Amygdala (tissue), 56 donors: ENCODE measurements at places on chromosomes 5 and 9.

DNA sequence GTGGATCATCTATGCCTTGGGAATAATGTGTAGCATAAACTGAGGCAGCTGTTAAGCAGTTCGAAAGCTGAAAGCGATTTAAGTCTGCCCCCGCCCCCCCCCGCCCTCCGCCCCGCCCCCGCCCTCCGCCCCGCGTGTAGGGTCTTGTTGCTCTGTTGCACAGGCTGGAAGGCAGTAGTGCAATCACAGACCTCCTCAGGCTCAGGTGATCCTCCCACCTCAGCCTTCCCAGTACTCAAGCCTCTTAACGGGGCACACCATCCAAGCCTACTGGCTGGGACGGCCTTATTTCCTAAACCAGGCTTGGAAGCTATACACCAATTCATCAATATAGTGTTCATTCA lies 945 bp downstream of the ANKDD1B start:
- no peak for DNase-seq

GRCh38 chr9:38066914-38067858 lies 1.8 kb downstream of the SHB start:
- no peak for DNase-seq

DNA sequence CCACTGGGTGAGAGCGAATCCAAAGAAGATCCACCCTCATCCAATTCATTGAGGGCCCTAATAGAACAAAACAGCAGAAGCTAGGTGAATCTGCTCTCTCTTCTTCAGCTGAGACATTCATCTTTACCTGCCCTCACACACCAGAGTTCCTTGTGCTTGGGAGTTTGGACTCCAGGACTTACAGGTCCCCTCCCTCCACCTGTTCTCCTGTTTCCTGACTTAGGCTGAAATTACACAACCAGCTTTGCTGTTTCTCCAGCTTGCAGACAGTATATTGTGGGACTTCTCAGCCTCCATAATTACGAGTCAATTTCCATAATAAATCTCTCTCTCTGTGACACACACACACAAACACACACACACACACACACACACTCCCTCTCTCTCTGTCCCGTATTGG lies 19.1 kb downstream of the TMEM171 start:
- no peak for DNase-seq

- DNase-seq: no peak
Observed at GRCh38 chr5:82982846-82983245, 94.3 kb downstream of the TMEM167A start.

GRCh38 chr9:112754578-112754977 lies 4.0 kb downstream of the SNX30 start:
- DNase-seq: no peak

- DNase-seq: no peak
Observed at GRCh38 chr5:53478411-53479044, 1.9 kb upstream of the FST start.

DNA sequence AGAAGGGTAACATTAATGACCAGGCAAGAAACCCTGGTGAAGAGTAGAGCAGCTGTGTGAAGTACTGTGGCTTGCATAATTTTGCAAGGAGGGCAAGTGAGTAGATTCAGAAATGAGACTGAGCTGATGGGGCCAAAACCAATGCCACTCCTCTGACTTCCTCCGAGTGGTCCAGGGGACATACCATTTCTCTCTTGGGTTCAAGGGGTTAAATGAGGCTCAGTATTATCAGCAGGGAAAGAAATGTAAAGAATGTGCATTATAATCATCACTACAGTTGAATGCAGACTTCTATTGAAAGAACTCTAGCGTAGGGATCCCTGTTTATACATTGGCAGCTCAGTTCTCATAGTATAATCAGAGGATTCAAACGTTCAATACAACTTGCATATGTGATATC lies 9.9 kb downstream of the POLR3G start:
- no peak for DNase-seq

GRCh38 chr5:146646441-146646840 lies 130.5 kb upstream of the GPR151 start:
- no peak for DNase-seq

GRCh38 chr5:115389034-115389798 lies 92.8 kb upstream of the CCDC112 start:
- DNase-seq: no peak

DNA sequence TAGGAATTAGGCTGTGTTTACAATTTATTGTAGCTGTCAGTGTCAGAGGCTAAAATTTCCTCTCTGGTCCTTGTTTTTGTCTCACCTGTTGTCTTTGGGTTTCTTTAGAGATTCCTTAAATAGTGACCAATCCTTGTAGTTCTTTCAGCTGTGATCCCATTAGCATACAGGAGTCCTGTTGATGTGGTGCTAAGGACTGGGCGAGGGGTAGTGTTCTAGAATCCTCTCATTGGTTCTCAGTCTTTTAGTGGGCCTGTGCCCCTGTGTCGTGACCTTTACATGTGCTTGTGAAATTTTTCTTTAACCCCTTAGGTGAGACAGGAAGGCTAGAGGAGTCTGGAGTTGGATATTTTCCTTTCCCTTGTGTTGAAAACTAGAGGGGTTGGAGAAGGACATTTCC lies 51.2 kb downstream of the ZNF618 start:
- DNase-seq: no peak

GRCh38 chr5:143002459-143003327 lies 232.5 kb downstream of the ARHGAP26 start:
- no peak for DNase-seq

GRCh38 chr5:42811591-42812446 lies at the start of gene SELENOP:
SELENOP (minus strand) TSS chr5:42811892; CDS start chr5:42808353, 3,539 bp downstream.
- DNase-seq: no peak

- DNase-seq: no peak
Observed at GRCh38 chr5:170821257-170821800, 37.8 kb downstream of the GABRP start.

DNA sequence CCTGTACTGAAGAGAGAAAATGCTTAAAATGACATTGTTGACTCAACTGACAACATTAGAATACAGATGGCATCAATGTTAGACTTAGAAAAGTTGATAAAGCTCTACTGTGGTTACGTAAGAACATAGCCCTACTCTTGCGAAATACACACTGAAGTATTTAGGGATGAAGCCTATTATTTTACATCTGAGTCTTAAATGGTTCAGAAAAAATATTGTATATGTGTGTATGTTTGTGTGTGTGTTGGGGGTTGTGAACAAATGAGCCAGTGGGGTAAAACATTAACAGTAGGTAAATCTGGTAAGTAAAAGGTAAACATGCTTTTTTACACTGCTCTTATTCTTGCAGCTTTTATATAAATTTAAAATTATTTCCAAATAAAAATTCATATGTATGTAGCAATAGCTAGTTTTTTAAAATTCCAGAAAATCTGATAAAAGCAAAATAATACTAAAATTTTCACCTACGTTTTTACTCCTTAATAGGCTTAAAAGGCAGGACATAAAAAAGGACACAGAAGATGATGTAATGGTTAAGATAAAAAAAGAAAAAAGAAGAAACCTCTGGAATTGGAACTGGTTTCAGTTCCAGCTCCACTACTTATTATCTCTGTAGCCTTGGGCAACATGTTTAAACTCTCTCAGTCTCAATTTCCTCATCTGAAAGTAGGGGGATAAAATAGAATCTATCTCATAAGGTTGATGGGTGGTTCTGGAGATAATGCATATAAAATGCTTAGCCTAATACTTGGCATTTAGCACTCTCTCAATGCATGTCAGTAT lies 44.3 kb downstream of the GARNL3 start:
- no peak for DNase-seq

GRCh38 chr5:169307646-169308045 lies 6.7 kb upstream of the SLIT3 start:
- DNase-seq: no peak

DNA sequence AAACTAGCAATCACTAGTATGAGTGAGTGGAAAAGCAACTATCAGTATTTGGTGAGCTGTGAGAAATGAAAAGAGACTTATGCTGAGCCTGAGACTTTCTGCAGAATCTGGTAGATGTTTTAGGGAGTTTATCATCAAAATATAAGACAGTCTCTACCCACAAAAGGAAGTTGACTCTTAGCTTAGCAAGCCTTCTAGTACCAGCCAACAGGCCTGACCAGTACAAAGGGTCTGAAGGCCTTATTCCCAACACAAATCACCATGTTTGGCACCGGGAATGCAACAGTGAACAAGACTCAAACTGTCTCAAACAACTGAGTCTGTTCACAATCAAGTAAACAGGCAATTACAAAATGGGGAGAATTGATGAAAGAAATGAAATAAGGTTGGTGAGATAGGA lies 244.4 kb downstream of the CWC27 start:
- no peak for DNase-seq

DNA sequence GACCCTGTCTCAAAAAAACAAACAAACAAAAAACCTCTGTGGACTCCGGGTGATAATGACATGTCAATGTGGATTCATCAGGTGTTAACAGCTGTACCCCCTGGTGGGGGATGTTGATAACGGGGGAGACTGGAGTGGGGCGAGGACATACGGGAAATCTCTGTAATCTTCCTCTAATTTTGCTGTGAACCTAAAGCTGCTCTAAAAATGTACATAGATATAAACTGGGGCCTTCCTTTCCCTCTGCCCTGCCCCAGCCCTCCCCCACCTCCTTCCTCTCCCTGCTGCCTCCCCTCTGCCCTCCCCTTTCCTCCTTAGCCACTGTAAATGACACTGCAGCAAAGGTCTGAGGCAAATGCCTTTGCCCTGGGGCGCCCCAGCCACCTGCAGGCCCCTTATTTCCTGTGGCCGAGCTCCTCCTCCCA lies 1.4 kb upstream of the CEL start:
- no peak for DNase-seq

GRCh38 chr5:39176759-39177630 lies 42.4 kb downstream of the FYB1 start:
- DNase-seq: no peak

DNA sequence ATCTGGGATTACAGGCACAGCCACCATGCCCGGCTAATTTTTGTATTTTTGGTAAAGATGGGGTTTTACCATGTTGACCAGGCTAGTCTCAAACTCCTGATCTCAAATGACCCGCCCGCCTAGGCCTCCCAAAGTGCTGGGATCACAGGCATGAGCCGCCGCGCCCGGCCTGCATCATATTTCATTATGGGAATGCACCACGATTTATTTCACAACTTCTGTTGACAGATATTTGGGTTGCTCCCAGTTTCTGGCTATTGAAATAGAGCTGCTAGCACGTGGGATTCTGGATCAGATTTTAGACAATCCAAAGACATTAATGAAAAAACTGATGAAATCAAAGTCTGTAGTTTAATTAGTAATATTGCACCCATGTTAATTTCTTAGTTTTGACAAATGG lies 48.4 kb upstream of the FUBP3 start:
- no peak for DNase-seq

GRCh38 chr9:68664036-68664435 lies 41.0 kb upstream of the PIP5K1B start:
- DNase-seq: no peak

- DNase-seq: no peak
Observed at GRCh38 chr5:132313961-132314432, 19.8 kb downstream of the SLC22A4 start.

GRCh38 chr9:27549196-27549755 lies 19.7 kb upstream of the MOB3B start:
- no peak for DNase-seq

DNA sequence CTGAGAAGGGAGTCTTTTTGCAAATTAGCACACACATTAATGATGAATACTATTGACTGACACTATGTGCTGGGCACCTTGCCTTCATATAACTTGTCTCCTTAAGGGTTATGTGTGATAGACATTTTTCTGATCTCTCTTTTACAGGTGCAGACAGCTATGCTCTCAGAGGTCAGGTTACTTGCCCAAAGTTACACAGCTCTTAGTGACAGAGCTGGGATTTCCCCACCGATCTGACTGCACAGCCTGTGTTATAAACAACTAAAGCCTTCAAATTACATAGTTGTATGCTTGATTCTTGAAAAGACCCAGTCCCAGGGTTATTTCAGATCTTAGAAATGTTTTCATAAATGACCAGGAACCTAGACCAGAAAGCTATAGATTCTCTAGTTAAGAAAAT lies 462.7 kb downstream of the EBF1 start:
- DNase-seq: no peak

- no peak for DNase-seq
Observed at GRCh38 chr5:107672211-107673038, 1.7 kb upstream of the EFNA5 start.

DNA sequence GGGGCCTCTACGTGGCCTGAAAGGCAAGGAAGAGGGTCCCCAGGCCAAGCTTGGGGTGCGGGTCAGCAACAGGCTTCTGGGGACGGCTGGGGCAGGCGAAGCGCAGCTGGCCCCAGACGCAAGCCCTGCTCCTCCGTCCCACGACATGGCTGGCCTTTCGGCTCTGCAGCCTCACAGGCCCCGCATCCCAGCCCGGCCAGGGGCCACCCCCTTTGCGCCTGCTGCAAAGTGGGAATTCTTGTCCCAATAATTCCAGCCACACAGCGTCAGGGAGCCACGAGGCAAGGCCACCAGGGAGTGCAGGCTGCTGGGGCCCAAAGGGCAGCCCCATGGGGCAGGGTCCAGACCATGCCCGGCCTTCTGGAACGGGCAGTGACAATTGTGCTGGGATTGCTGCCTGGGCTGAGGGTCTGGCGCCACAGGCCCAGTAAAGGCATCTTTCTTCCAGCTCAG lies 1.1 kb upstream of the ENTPD2 start:
- DNase-seq: no peak

- no peak for DNase-seq
Observed at GRCh38 chr9:100626949-100627348, 49.1 kb downstream of the CAVIN4 start.

DNA sequence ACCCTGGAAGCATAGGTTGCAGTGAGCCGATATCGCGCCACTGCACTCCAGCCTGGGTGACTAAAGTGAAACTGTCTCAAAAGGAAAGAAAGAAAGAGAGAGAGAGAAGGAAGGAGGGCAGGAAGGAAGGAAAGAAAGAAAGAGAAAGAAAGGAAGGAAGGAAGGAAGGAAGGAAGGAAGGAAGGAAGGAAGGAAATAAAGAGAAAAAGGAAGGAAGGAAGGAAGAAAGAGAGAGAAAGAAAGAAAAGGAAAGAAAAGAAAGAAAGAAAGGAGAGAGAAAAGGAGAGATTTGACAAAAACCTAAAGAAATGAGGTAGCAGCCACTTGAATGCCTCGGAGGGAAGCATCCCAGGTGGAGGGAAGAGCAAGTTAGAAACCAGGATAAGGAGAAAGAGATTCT lies 44.6 kb downstream of the MSX2 start:
- no peak for DNase-seq

DNA sequence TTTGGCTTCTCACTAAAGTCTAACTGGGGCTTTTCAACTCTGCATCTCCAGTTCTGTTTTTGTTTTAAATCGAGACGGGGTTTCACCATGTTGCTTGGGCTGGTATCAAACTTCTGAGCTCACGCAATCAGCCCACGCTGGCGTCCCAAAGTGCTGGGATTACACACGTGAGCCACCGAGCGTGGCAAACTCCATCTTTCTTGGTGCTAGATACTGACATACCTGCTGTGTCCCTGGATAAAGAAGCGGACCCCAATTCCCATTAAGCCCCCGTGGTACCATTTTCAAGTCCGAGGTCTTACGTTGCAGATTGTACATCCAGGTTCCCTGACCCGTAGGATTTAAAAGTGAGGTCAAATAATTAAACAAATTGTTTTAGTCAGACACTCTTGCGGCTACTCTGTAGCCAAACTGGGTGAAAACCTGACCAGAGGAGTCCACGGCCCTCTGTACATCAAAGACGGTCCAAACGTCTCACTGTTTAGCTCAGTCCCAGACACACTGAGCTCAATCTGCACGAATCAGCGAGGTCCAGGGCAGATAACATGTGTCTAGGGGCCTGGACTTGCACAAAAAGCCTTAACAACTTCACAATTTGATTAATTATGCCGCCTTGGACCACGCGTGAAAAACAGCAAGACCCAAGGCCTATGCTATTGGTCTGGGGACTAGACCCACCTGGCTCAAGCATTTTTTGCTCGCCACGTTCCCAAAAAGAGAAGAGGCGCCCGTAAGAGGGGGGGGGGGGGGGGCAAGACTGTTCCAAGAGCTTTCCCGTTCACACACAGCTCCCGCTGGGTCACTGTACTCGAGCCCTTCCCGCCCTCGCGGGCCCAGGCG lies 727 bp upstream of the DNAJA1 start:
- no peak for DNase-seq
